ENCODE measurements at places on chromosomes 1 and 21.

GRCh38 chr1:243433737-243434370 lies 178.0 kb downstream of the SDCCAG8 start:
- no peak for DNase-seq

GRCh38 chr1:243503155-243503554 lies 247.3 kb downstream of the SDCCAG8 start:
- DNase-seq = no peak

DNA sequence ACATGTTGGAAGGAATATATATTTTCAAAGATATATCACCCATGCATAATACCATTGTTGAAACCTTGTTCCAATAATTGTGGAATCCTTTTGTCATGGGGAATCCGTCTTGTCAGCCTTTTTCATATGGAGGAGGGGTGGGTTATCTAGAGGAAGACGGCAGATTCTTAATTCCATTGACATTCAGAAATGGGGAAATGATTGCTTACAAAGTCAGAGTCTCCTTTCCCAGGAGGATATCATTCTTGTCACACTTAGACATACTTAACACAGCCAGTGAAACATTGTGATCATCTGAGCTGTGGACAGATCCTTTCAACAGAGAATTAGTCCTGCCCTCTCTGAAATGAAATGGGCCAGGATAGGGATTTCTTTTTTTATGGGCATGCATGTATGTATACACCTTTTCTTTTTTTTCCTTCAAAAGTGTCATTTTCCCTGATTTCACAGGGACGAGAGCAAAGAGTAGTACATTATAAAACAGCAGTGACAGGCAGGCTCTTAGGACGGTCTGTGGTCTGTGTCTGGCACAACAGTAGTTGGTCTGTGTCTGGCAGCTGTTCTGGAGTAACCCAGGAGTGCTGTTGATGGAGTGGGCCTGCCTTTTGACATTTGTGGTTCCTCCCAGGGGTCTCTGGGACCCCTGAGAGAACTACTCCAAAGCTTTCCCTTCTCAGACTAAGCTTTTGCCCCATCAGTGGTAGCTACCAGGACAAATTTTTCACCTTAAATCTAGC lies 50.1 kb downstream of the VPS13D start:
- no peak for DNase-seq

DNA sequence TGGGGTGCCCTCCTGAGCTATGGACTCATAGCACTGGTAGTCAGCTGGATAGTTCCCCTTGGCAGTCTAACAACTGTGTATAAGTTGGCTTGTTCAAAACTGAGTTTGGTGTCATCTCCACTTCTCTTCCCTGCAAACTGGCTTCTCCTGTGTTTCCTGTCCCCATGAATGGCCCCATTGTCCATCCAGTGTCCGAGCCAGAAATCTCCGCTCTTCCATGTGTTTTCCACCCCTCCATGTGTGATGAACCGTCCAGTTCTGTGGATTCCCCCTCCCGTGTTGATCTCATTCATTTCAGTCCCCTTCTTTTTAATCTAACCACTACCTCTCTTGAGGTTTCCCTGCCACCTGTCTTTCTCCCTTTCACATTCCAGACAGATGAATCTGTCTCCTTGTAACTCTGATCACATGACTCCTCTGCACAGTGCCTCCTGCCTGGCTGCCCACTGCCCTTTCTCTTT lies 195.7 kb downstream of the ROR1 start:
- DNase-seq = no peak

- DNase-seq = no peak
Observed at GRCh38 chr1:237229333-237229732, 187.3 kb downstream of the RYR2 start.

- no peak for DNase-seq
Observed at GRCh38 chr1:240526312-240526711, 85.6 kb downstream of the GREM2 start.

- no peak for DNase-seq
Observed at GRCh38 chr1:15406614-15407559, 2.8 kb upstream of the EFHD2 start.

- DNase-seq = no peak
Observed at GRCh38 chr1:40636777-40637176, 28.7 kb downstream of the RIMS3 start.

DNA sequence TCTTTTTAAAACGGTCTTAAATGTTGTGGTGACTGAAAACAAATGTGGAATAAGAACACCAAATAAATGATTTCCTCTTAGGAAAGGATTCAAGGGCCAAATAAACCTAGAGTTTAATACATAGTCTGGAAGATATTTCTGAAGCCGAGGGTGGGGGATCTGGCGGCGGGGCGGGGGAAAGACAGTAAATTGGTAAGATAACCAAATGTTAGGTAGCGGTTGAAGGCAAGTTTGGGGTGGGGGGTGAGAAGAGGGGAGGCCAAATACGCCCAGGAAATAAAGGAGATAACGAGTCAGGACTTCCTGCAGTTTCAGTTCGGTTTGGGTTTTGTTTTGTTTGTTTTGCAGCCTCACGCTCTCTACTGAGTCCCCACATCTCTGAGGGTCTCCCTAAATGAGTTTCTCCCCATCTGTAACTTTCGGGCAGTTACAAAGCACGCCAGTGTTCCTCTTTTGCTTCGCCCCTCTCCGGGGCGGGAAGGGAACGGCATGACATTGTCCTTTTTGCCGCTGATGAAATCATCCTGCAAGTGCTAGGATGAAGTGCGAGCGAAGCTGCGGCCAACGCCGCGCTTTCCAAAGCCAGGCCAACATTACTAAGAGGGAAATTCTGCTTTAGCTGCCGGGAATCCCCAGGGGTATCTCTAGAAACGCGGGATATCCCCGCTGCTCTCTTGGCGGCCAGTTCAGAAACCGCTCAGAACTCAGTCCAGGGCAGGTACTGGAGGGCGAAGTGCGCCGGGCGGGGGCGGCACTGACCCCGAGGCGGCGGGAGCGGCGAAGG lies 844 bp downstream of the NIBAN1 start:
- peak; percentile 18 for DNase-seq

All from activated CD4-positive, alpha-beta T cell treated with anti-CD3 and anti-CD28 coated beads for 1 hour (primary cell).